Fibroblast of villous mesenchyme (primary cell): ENCODE measurements at places on chromosomes 16 and 17. TPM values are rescaled to one million over a fixed set of nuclear protein-coding genes. Genes with fewer than 3 reads are reported as not detected.

TP53TG3 gene
- total RNA-seq = 0.32 TPM in 1 of 2 replicates, not detected in the other

KRTAP4-3 gene
- total RNA-seq = not detected in 2 replicates

ZFP3 gene
- 1.6 and 2.2 TPM in 2 replicates for total RNA-seq

UBE2I gene
- total RNA-seq = 44.9 and 46.4 TPM in 2 replicates

AOC2 gene
- total RNA-seq = 0.43 and 0.64 TPM in 2 replicates

SF3B3 gene
- total RNA-seq = 111 and 154 TPM in 2 replicates

ITGB4 gene
- 0.32 and 1.3 TPM in 2 replicates for total RNA-seq

PRSS22 gene
- total RNA-seq = not detected in 2 replicates

CCDC43 gene
- total RNA-seq = 32.5 and 52.2 TPM in 2 replicates

MYH2 gene
- under 0.01 TPM in 1 of 2 replicates, not detected in the other for total RNA-seq

UBE2O gene
- total RNA-seq = 17.4 and 25.9 TPM in 2 replicates

LGALS9B gene
- total RNA-seq = not detected in 2 replicates

KIF18B gene
- 3.9 and 5.2 TPM in 2 replicates for total RNA-seq

CCL16 gene
- not detected in 2 replicates for total RNA-seq

RND2 gene
- total RNA-seq = 0.97 and 1.3 TPM in 2 replicates

TP53TG3B gene
- 0.32 TPM in 1 of 2 replicates, not detected in the other for total RNA-seq

CDRT15L2 gene
- total RNA-seq = not detected in 2 replicates

SULT1A2 gene
- under 0.01 TPM in 1 of 2 replicates, not detected in the other for total RNA-seq

PIK3R6 gene
- not detected in 2 replicates for total RNA-seq

STXBP4 gene
- total RNA-seq = 13.9 and 16.8 TPM in 2 replicates

FBXL16 gene
- under 0.01 TPM in 2 replicates for total RNA-seq

SLC16A5 gene
- total RNA-seq = 5.6 and 6.4 TPM in 2 replicates

PPP1R27 gene
- total RNA-seq = not detected in 2 replicates

ZSCAN10 gene
- under 0.01 TPM in 1 of 2 replicates, not detected in the other for total RNA-seq

CDH15 gene
- total RNA-seq = under 0.01 and 0.32 TPM in 2 replicates

TMEM238L gene
- not detected in 2 replicates for total RNA-seq

RNF227 gene
- 2.2 and 4.2 TPM in 2 replicates for total RNA-seq

CLEC18A gene
- total RNA-seq = 0.32 and 0.86 TPM in 2 replicates

SNX20 gene
- total RNA-seq = not detected in 2 replicates

REXO5 gene
- 6.9 and 8.1 TPM in 2 replicates for total RNA-seq

CBX2 gene
- 0.86 and 1.3 TPM in 2 replicates for total RNA-seq

DOC2B gene
- not detected in 2 replicates for total RNA-seq

COX10 gene
- 13.5 and 15.5 TPM in 2 replicates for total RNA-seq

DNAH17 gene
- not detected in 2 replicates for total RNA-seq

DNAI2 gene
- not detected in 2 replicates for total RNA-seq

KRTAP3-2 gene
- total RNA-seq = not detected in 2 replicates

IL34 gene
- 1.3 and 1.7 TPM in 2 replicates for total RNA-seq

ASPHD1 gene
- 5.2 and 7.8 TPM in 2 replicates for total RNA-seq

TM4SF5 gene
- total RNA-seq = not detected in 2 replicates

CDH11 gene
- total RNA-seq = 265 and 290 TPM in 2 replicates

NAGS gene
- total RNA-seq = 0.43 and 0.64 TPM in 2 replicates

ACSM5 gene
- under 0.01 TPM in 1 of 2 replicates, not detected in the other for total RNA-seq

KCNJ12 gene
- total RNA-seq = under 0.01 TPM in 2 replicates

INO80E gene
- 25.9 and 31.2 TPM in 2 replicates for total RNA-seq

RPH3AL gene
- 1.3 and 1.6 TPM in 2 replicates for total RNA-seq

KATNIP gene
- 25.1 and 25.5 TPM in 2 replicates for total RNA-seq

CSH2 gene
- total RNA-seq = not detected in 2 replicates

KCNH6 gene
- total RNA-seq = under 0.01 TPM in 1 of 2 replicates, not detected in the other

KRT25 gene
- not detected in 2 replicates for total RNA-seq

SYT17 gene
- under 0.01 TPM in 2 replicates for total RNA-seq

CAPNS2 gene
- total RNA-seq = 1.3 and 2.6 TPM in 2 replicates

CCL14 gene
- not detected in 2 replicates for total RNA-seq

KCNAB3 gene
- total RNA-seq = 1.3 and 1.7 TPM in 2 replicates

CCL3 gene
- not detected in 2 replicates for total RNA-seq

TBC1D3K gene
- total RNA-seq = not detected in 2 replicates
